Stimulated activated CD4-positive, alpha-beta T cell treated with anti-CD3 and anti-CD28 coated beads, Interleukin-4, amount 100 ng/mL, for 48 hours (primary cell): ENCODE measurements at places on chromosomes 2 and 18.
A peak's percentile ranks its signal among the peaks of the same experiment; 100 is the strongest.

DNA sequence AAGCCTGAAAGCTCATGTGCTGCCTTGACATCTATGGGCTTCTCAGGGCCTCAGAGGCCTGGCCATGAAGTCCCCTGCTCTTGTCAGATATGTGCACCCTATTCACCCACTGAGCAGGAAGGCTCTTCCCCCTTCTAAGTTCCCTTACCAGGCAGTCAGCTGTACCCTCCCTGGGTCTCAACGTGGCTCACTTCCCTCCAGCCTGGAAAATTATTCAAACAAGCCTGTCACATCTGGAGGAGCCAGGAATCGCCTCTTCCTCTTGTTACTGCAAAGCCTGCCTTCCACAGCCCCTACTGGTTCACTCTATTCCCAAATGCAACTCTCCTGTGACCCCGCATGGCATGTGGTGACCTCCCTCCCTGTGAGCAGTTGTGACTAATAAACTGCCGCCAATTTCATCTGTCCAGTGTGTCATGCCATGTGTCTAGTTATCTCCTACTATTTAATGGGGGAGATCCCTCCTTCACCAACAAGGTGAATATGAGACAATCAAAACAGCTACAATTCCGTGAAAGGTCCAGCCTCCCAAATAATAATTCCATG is 8.4 kb upstream of the SERPINB8 start:
- no peak for DNase-seq

GRCh38 chr2:203656522-203657287 is 49.7 kb upstream of the CD28 start:
- DNase-seq, result no peak

DNA sequence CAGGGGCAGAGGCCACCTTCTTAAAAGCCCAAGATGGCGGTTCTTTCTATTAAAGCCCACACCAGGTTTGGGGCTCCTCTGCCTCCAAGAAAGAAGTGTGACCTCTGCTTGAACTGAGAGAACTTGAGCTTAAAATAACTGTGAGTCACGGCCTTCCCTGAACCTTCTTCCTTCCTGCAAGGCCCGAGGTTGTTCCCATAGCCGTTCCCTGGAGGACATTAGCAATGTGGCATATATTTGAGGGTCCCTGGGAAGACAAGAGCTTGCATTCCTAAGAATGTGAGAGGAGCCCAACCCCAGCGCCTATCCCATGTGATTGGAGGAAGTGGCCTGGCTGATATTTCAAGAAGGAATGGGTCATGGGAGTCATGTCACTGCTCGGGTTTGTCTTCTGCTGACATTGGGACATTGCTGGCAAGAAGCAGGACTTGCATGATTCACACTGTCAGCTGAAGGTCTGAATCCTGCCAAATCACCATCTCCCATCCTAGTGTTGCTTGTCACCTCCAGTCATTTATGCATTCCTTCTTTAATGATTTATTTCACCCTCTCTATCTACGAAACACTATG is 168.1 kb downstream of the TRIB2 start:
- no peak for DNase-seq

DNA sequence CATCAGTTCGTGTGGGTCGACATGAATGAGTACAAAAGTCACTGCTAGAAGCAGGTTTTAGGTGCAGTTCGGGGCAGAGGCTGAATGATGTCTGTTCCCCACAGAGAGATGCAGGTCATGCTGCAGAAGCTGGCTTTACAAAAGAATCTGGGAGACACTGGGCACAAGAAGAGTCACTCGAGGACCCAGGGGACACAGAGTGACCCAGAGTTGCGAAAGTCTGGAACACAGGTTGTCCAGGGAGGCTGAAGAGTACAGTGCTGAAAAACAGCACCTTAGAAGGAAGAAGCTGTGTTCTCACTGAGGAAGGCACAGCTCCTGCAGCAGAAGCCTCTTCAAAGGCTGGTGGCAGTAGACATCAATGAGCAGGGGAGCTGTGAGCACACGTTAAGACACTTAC is 14.8 kb downstream of the CACNB4 start:
- no peak for DNase-seq

DNA sequence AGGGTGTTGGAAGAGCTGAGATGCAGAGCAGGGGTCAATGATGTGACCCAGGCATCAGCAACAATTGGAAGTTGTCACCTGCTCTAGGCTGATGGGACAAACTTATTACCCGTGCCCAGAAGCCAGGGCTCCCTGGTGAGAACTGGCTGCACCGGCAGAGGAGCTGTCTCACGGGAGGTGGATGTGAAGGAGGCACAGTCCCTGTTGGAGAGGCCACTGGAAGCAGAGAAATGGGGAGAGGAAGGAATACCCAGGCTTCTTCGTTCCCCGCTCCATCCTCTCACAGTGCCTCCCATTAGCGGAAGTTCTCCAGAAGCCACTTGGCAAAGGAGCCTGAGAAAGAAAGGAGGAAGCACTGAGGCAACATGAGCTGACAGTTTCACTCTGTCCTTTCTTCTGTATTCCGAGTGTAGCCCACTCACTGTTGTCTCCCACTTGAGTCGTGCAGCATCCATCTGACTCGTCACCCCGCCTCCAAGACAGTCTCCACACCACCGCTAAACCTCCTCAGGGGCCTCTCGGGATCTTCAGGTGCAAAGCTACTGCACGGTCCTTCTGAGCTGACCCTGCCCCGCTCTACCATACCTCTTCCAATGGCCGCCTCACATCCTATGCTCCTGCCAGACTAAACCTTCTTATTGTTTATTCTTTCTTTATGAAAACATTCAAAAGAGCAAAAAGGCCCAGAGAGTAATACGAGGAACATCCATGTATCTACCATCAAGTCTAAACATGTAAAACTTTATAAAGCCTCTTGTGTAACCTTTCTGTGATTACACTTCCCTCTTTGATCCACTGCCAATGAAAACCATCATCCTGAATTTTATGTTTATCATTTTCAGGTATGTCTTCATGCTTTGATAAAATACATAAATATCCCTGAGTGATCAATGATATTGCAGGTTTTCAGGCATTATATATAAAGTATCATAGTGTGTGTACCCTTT is 19.1 kb upstream of the AFTPH start:
- DNase-seq, result no peak

GRCh38 chr2:151543876-151544275 is 134.2 kb downstream of the RIF1 start:
- DNase-seq, result no peak

DNA sequence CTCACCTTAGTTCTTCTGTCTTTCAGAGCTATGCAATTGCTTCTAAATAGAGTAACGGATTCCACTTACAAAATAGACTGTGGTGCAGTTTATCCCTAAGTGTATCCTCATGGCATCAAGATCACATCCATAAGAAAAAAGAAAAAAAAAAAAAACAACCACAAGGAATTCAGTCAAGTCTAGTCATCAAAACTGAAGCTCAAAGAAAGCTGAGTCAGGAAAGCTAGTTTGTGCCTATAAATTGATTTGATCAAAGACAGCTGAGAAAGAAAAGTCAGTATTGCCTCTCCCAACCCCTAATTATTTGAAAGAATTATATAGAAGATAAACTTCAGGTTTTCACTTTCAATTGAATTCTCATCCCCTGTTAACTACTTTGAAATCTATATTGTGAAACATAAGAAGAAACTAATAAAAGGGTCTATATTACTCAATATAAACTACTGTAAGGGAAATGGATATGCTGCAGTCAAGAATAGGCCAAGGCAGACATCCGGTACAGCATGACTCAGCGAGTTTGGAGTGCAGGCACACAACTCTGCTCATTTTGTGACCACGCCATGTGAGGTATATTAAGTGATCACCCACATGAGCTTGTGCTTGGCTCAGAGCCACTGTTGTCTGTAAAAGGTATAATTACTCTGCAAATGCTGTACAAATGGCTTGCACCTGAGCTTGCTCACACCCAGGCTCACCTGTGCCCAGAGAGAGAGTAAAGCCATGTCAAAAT is 568.1 kb upstream of the CRIM1 start:
- no peak for DNase-seq

DNA sequence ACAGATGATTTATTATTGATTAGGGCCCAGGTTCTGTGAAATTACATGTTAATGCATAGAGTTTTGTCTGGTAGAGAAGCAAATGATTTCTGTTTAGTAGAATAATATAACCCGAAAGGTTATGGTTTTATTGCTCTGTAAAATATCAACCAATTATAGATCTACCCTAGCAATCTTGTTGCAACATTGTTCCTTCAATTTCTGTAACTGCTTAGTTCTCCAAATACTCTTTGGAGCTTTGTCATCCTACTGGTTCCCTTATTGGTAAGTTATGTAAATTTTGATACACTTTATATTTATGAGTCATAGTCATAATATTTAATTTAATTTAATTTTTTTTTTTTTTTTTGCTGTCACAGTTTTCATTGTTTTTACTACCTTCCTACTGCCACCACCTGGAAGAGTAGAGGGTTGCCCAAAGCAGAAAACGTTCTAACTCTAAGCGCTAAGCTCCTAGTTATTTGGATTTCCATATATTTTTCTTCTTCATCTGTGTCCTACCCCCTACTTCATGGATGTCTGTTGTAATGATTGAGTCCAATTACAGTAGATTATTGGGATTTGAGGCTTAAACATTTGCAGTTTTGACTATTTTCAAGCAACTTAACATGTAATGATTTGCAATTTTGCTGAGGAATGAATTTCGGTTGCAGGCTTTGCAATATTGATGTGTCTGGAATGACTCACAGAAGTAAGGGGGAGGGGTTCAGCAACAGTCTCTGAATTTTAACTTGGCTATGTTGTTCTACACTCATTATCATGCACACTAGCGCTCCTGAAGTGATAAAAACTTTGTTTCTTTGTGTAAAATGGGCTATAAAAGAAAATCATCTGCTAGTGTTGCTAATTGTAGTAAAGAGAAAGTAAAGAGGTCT is 51.1 kb downstream of the NABP1 start:
- no peak for DNase-seq

GRCh38 chr2:177542396-177542795 is 149.8 kb downstream of the AGPS start:
- no peak for DNase-seq

DNA sequence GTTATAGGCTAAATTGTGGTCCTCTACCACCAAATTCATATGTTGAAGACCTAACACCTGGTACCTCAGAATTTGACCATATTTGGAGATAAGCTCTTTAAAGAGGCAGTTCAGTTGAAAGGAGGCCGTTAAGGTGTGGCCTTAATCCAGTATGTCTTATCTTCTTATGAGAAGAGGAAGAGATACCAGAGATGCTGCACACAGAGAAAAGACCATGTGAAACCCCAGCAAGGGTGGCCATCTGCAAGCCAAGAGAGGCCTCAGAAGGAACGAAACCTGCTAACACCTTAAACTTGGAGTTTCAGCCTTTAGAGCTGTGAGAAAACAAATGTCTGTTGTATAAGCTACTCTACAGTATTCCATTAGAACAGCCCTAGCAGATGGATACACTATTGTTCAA is 528.1 kb upstream of the DCC start:
- DNase-seq, result no peak

DNA sequence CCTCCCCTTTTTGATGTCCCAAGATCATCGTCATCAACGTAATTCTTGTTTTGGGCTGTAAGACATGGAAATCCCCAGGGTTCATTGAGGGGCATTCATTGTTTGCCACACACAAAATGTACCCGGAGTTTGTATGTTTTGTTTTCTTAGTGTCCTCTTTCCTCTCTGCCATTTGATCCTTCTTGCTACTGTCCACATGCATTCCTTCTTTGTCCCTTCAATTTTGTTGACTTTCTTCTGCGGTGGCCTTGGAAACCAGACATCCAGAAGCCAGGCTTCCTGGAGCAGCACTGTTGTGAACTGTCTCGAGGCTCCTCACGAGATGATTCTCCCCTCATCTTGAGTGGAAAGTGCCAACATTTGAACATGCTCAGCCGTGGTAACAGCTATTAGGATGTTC is 24.8 kb downstream of the IGFBP2 start:
- DNase-seq, result no peak

GRCh38 chr2:9085353-9085752 is 81.9 kb upstream of the MBOAT2 start:
- no peak for DNase-seq

- DNase-seq, result no peak
These were observed 412.0 kb downstream of the MEIS1 start for GRCh38 chr2:66846887-66847286.

- no peak for DNase-seq
These were observed 104.6 kb upstream of the KLHL29 start for GRCh38 chr2:23280401-23280800.

- DNase-seq, result no peak
These were observed 316 bp downstream of the WDR12 start for GRCh38 chr2:202911203-202911511.

- DNase-seq, result no peak
These were observed 532 bp upstream of the COL3A1 start for GRCh38 chr2:188973641-188974040.

- DNase-seq, result no peak
These were observed 11.7 kb upstream of the KLHL30 start for GRCh38 chr2:238126775-238127164.

DNA sequence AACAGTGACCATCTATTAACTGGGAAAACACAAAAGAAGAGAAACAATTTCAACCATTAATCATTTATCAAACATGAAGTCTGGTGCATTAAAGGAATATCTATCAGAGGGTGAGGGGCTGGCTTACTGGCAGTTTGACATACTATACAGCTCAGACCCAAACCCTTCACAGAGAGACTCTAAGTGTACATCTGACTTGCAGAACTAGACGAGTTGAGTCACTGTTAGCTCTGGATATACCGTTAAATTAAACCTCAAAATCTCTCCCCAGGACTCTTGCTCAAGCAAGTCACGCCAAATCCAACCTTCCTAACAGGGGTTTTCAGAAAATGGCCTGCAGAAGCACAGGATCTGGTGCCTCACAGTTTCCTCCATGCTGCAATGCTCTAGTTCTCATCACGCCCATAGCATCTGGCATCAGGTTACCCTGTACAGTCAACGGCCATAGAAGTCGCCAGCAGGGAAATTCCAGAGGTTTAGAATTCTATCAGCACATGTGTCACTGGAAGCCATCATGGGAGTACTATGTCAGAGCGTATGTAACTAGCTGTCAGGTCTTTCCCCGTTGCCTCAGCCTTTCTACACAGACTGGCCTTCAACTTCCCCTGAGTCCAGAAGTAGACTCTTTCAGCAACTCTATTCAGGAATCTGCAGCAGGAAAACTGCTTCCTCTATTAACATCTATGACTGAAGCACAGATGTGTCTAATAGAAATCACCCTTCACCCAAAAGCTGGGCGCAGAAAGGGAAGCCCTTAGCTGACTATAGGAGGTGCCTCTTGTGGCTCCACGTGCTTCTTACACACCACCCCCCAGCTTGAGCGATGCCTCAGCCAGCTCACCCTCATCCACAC is 9.3 kb downstream of the TGOLN2 start:
- DNase-seq, result no peak

GRCh38 chr2:4674007-4674406 is 970.6 kb downstream of the DCDC2C start:
- peak; percentile 5 for DNase-seq

DNA sequence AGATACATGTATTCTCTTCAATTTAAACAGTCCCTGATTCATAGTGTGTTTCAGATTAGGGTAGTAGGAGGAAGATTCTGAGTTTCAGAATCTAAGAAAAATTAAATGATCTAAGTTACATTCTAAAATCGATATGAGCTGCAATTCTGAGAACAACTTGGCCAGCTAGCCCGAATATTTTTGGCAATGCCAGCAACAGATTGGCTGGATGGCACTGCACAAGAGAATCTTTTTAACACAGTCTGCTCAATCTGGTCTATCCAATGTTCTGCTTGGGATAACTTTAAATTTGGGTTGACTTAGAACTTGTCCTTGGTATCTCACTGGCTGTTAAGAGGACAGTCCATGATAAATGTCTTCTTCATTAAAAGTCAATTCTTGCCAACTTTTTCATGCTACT is 853.9 kb downstream of the NRXN1 start:
- no peak for DNase-seq
